Stimulated activated CD4-positive, alpha-beta T cell treated with anti-CD3 and anti-CD28 coated beads, Interleukin-4, amount 100 ng/mL, for 1 hour (primary cell): ENCODE measurements at places on chromosomes 2 and 18.
A peak's percentile ranks its signal among the peaks of the same experiment; 100 is the strongest.

DNA sequence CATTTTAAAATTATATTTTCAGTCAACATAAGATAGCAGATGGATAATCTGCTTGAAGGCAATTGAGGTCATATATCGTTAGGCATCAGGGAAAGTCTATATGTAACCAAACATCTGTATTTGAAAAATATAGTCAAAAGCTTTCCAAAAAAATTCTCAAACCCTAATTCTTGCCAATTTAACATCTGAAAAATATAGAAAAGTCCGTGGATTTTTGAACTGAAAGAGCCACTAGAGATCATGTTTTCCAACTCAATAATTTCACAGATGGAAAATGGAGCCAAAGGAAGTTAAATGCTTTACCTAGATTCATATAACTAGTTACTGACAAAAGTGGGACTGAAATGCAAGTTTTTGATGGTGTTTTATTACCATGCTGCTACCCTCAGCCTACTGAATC is 185.1 kb upstream of the ZNF804A start:
- DNase-seq = no peak

DNA sequence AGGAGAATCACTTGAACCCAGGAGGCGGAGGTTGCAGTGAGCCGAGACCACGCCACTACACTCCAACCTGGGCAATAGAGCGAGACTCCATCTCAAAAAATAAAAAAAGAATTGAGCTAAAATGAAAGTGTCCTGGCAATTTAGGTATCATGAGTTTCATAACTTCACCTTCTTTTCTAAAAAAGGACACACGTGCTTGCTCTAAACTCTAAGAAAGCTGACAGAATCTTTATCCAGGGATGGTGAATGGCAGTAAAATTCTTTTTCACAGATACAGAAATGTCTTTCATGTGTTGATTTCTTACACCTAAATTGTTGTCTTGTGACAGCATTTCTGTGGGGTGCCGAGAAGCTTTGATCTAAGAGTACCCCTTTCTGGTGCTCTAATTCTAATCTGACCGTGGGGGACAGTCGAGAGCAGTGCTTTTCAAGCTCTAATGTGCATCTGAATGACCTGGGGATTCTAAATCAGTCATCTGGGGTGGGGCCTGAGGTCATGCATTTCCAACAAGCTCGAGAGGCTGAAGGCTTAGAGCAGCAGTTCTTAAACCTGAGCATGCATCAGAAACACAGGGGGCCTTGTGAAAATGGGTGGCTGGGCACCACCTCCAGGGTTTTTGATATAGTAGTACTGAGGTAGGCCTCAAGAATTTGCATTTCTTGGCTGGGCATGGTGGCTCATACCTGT is 42.1 kb upstream of the REL start:
- DNase-seq = no peak

DNA sequence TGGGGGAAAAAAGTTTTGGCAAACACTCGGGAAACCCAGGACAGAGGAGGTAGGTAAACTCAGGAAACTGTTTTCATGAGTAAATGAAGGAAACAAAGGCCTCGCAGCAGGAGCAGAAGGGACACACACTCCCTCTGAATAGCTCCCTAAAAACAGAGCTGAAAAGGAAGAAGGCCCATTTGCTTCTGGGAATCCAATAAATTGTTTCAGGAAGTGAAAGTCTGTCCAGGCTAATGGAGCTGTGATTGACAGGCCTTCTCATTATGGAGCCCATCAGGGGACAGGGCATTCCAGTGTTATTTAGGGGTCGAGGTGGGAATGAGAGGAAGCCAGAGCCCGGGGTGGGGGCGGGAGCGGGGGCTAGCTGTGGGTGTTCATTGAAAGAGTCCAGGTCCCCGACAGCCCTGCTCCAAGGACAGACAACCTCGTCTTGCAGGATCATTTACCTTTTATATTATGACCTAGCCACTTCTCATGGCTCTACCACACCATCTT is 81.2 kb downstream of the GBX2 start:
- DNase-seq = no peak

GRCh38 chr2:111975819-111976218 is 77.4 kb downstream of the MERTK start:
- no peak for DNase-seq

GRCh38 chr2:14239605-14240004 is 392.9 kb upstream of the LRATD1 start:
- DNase-seq = no peak

DNA sequence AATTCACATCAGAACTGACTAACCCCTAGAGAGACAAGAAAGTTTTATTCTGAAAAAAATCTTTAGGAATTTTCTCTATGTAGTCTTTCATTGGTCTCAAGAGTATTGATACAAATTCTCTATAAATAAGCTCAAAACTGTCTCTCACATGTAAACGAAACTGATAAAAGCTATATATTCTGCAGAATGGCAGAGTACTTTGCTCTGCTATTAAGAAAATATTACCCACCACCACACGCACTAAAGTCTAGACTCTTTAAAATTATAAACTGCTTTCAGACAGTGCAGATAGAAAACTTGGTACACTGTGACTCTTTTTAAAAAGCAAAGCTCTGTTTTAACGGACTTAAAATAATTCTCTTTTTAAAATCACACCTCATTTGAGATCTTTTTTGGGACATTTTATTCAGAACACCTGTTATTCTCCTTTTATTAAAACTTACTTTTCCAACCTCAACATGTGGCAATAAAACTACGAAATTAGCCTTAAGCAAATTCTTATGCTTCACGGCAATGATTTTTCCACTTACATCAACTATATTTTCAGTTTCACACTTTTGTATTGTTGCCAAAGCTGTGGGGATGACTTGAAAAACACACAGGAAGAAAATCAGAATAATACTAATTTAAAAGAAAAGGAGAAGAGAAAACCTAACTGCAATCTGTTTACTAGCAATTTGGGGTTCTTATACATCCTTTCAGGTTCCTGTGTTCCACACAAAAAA is 58.0 kb downstream of the CCDC88A start:
- DNase-seq = no peak

DNA sequence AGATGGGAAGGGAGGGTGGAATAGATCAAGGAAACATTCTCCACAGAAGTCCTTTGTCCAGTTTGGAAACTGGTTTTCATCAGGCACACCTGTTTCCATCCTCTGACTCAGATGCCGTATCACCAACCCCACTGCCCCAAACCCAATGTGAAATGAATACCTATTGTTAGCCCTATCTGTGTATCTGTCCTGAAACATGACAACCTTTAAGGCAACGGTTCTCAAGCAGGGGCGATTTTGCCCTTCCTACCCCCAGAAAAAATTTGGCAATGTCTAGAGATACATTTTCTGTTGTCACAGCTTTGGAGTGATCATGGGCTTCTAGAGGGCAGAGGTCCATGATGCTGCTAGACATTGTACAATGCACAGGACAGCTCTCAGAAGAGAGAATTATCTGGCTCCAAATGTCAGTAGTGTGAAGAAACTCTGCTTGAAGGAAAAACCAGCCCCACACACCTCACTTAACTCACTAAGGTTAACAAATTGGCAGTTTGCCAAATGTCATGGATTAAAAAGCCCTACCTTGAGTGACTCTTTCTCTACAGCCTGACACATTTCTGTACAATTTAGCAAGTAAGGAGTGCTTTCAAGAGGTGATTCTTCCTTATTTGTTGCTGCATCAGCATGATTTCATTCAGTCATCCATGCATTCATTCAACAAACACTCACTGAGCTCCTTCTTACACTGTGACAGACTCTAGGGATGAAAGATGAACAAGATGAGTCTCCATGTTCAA is 3.4 kb downstream of the SCTR start:
- no peak for DNase-seq

DNA sequence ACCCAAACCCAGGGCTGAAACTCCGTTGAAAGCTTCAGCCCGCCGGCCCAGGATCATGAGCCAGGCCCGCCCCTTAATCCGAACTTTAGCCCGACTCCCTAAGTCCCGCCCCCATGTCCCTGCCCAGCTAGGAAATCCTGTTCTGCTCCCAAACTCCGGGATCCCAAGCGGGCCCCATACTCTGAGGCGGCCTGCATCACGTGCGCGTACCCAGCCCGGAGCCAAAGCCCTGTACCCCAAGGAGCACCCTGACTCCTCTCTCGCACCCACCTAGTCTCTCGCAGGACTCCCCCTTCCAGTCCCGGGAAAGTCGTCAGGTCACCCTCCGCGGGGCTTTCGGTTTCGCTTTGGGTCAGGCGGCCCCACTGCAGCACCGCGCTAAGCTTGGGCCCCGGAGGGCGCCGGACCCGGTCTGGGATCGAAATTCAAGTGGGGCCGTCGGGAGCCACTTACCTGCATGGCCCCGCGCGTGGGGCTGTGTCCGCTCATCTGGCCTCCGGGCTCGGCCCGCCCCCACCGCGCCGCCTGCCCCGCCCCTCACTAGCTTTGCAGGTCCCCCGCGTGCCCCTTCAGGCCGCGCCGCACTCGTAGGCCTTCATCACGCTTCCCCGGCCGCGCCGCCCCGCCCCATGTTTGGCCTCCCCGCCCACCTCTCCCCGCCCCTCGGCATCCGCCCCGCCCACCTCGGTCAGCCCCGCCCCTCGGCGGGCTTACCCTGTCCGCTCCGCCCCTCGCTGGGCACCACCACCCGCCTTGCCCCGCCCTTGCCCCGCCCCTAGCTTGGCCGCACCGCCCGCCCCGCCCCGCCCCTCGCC is at the start of gene DNPEP:
Gene DNPEP (minus strand): TSS at position 607 of the 815 bp plus-strand sequence. CDS start 118 bp downstream, at position 489.
- peak; percentile 94 for DNase-seq

DNA sequence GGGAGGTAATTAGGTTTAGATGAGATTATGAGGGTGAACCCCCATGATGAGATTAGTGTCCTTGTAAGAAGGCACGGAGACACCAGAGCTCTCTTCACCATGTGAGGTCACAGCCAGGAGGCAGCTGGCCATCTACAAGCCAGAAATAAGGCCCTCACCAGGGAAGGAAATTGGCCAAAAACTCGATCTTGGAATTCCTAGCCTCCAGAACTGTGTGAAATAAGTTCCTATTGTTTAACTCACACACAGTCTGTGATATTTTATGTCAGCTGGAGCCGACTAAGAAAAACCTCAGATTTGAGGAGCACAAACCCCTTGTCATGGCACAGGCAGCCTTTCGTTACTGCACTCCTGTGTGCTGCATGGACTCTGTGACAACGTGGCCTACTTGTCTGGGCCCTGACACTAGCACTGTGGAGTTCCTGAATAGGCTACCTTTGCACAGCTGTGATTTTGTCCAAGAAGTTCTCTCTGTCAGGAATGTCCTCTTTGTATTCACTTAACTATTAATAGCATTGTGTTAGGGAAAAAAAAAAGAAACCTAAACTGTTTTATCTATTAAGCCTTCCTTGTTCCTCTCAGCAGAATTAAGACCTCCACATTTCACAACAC is 319.8 kb downstream of the TDRD15 start:
- DNase-seq = no peak

GRCh38 chr2:22800412-22800811 is 584.6 kb upstream of the KLHL29 start:
- no peak for DNase-seq

GRCh38 chr2:144937910-144938709 is 418.2 kb upstream of the ZEB2 start:
- no peak for DNase-seq

- DNase-seq = no peak
Observed at GRCh38 chr2:226123300-226123699, 676.3 kb downstream of the IRS1 start.

- no peak for DNase-seq
Observed at GRCh38 chr18:52200921-52201663, 138.9 kb upstream of the DCC start.
